ENCODE measurements at places on chromosomes 3 and 15.

DNA sequence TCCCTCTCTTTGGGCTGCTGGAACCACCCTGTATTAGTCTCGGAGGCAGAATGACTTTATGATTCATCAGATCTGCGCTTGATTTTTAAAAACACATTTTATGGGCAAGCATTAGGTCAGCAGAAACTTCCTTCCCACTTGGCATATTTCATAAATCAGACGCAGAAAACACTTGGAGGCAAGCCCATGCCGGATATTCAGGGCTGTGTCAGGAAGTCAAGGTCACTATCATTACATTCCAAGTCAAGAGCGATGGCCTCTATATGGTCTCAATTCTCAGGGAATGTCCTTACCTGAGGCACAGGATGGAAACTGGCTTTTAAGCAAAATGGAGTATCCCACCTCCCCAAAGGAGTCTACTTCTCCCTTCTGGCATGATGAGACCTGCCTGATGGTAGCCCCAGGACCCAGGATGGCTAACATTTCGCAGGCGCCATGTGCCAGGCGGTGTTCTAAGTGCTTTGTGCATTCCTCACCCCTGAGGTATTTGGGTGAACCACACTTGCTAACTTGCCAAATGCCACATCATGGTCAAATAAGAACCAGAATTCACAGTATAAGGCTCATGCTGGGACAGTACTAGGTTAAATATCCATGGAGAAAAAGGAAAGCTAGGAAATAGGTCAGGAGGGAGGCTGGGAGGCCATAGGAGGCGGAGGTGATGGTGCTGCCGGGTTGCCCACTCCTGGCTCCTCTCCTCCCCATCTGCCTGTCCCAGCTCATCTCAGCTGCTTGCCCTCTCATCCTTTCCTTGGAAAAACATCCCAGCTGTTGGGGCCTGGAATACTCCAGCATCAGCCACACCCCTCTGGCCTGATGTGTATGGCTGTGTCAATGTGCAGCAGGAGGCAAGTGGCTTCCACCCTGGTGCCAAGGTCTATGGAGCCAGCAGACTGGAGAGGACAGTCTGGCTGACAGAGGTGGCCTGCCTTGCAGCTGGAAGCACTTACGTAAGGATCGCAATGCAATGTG lies 18.8 kb downstream of the BCL2L10 start:
- DNase-seq: no peak

- DNase-seq: no peak
Measured at GRCh38 chr3:25145176-25145575, 282.9 kb upstream of the RARB start.

DNA sequence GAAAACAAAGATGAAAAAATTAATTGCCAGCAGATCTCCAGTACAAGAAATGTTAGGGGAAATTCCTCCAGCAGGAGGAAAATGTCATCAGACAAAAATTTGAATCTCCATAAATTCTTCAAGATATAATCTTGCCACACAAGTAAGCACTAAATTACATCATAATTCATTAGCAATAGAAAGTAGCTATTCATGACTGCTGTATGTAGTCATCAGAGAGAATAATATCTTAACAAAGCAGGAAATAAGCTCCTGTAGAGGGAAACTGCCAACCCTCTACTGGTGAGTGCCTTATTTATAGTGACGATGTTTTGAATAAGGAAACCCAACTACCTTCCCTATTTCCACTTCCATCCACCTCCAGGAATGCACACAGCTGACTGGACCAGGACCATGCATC lies 15.8 kb upstream of the SLC27A2 start:
- DNase-seq: no peak

DNA sequence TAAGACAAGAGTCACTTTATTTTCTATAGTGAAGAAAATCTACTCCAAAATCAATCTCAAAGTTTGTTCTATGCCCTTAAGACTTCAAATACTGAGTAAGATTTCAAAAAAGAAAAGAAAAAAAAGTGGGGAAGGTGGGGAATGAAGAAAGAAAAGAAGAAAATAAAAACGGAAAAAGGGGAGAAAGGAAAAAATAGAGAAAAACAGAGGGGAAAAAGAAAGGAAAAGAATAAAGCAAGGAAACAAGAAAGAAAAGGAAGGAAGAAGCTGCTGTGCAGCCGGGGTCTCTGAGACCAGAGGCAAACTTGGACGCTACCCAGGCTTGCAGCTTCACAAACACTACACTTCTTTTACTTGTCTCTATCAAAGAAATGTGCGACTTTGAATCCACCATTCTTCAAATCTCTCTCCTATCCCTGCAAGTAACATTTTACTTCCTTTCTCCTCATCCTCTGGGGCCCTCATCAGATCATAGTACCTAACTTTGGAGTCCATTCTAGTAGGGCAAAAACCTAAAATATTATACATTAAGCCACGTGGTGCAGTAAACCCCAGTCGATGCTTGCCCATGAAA lies 279.8 kb downstream of the FOXP1 start:
- no peak for DNase-seq

- DNase-seq: no peak
Measured at GRCh38 chr15:38788918-38789317, 224.3 kb upstream of the RASGRP1 start.

- DNase-seq: no peak
Measured at GRCh38 chr3:535566-536416, 339.2 kb downstream of the CHL1 start.
